ENCODE measurements at places on chromosomes 4 and X. TPM values are rescaled to one million over a fixed set of nuclear protein-coding genes. Genes with fewer than 3 reads are reported as not detected.

Gene EPHA5
- 6.0 TPM for total RNA-seq

Gene FANCB
- 17.4 TPM for total RNA-seq

Gene P2RY10
- not detected for total RNA-seq

Gene VCX3B
- total RNA-seq: not detected

Gene CUL4B
- total RNA-seq: 41.8 TPM

Gene XK
- 0.74 TPM for total RNA-seq

Gene MAGEB10
- total RNA-seq: not detected

Gene L1CAM
- total RNA-seq: 0.64 TPM

Gene TASL
- total RNA-seq: not detected

Gene HSFX2
- not detected for total RNA-seq

GRCh38 chrX:107738272-107738671 lies 37.3 kb downstream of the TSC22D3 start:
- no peak for DNase-seq

DNA sequence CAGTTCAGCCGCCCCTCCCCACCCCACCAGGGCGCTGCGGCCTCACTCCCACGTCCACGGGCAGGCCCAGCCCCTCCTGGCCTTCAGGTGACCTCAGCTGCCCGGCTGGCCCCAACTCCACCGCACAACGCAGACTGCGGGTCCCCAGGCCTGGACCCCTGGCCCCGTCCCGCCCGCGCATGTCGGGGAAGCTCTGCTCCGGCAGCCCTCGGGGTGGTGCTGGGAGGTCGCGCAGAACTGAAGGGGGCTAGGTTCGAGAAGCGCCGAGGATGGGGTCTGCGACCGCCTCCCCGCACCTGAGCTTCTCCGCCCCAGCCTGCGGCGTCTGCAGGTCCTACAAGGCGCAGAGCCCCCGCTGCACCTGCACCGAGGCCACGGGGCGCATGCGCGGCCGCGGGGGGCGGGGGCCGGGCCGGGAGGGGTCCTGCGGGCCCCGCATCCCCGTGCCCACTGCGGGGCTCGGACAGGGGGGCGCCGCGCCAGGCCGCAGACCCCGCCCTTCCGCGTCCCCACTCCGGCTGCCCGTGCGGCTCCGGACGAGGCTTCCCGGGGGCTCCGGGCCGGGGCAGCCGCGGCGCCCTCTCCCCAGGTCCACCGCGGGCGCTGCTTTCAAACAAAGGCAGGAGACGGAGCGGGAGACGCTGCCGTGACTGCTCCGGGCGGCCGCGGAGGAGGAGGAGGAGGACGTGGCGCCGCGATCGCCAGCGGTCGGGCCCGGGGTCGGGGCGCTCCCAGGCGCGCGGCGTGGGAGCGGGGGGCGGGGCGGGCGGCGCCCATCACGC lies 672 bp upstream of the NAT8L start:
- DNase-seq: no peak

DNA sequence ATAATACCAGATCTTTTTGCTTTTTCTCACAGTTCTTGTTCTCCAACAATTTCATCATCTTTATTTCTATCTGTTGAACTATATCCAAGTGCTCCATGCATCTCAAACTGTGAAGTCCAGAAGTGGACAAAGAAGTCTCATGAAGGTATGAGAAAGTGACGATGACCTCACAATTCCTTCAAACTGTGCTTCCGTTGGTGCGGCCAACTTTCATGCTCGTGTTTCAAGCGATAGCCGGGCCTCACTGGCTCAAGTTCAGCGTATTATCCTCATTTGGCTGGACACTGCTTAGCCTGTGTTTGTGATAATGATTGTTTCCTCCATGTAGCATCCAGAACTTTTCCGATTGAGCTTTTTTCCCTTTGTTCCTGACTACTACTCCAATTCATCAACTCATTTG lies 143.1 kb downstream of the PALLD start:
- DNase-seq: no peak

DNA sequence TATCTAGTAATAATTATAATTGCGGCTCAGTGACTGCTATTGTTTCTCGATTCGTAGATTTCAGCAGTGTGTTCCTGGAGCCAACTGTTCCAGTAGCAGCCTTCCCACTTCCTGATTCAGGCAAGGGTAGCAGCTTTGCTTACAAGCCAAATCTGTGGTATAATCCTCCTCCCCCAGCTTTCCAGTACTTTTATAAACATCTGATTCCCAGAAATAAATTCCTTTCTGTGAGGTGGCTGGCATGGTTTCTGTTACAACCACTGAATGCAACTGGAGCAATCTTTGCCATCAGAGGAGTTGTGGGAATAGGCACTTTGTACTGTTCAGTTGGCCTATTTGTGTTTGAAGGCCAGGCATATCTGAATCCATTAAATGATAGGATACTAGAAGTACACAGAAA lies 80.0 kb downstream of the GLRA3 start:
- DNase-seq: no peak

- DNase-seq: no peak
These were observed 146.3 kb upstream of the RPS6KA3 start for GRCh38 chrX:20412871-20413486.

DNA sequence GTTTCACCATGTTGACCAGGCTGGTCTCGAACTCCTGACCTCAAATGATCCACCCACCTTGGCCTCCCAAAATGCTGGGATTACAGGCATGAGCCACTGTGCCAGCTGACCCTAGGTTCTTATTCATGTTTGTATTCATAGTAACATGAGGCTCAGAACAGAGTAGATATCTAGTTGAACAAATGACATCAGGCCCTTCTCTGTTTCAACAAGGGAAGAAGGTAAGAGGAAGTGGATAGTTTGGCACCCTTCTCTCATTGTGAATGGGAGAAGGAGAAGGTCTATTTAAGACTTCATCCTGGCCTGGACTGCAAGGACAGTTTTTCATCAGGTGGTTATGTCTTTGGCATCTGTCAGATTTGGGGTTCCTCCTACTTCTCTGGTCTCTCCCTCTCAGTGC lies 13.8 kb downstream of the GJB1 start:
- no peak for DNase-seq

DNA sequence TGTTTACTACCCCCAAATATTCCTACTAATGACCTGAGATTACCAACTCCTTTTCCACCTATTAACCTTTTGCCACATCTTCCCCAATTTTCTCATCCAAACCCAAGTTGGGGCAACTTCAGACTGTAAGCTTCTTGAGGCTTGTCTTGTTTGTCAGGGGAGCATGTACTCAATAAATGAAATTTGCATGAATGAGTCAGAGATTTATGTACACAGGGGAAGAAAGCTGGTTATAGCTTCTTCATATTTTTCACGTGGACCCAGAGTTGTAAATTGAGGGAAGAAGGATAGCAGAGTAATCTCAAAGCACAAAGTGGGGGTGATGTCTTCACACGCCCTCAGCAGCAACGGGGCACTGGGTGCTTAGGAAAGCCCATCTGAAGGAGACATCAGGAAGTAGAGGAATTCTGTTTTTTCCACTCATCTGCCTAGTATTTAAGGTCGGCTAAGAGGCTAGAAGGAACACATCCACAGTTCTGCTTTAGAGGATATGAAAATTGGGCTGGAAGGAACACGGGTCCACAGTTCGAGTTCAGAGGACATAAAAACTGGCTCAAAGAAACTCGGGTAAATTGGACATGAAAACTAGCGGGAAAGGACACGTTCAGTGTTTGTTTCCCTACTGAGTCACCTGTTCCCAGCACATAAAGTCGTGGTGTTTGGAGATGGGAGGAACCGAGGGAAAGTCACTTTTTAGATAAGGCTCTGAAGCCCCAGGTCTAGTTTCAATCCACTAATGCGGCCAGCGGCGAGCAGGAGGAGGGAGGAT lies 696 bp upstream of the CA5B start:
- no peak for DNase-seq

- DNase-seq: no peak
These were observed 9.2 kb upstream of the IQSEC2 start for GRCh38 chrX:53290441-53291041.

- peak; percentile 65 for DNase-seq
These were observed at the start of gene APELA for GRCh38 chr4:164876700-164877324. Gene APELA (plus strand): TSS chr4:164877178. CDS start chr4:164877332, 154 bp downstream.

- no peak for DNase-seq
These were observed 6.7 kb upstream of the FHIP1A start for GRCh38 chr4:151402145-151402865.

DNA sequence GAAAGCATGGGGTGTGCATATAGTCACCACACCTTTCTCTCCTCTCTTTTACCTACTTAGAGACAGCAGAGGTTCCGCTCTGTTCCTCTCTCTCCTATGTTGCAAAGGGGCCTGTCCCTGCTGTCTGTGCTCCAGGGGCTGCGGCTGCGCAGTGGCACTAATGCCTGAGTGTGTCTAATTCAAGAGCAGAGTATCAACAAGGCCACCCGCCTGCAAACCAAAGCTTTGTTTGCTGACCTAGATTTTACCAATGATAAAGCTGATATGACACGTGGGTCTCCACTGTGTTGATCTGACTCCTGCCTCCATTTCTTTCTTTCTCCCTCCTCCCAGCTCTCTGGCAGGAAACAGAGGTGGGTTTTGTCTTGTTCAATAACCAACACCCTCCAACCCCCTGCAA lies 74.9 kb downstream of the NSG1 start:
- DNase-seq: no peak

- no peak for DNase-seq
These were observed 18.6 kb upstream of the CLNK start for GRCh38 chr4:10703156-10703555.

DNA sequence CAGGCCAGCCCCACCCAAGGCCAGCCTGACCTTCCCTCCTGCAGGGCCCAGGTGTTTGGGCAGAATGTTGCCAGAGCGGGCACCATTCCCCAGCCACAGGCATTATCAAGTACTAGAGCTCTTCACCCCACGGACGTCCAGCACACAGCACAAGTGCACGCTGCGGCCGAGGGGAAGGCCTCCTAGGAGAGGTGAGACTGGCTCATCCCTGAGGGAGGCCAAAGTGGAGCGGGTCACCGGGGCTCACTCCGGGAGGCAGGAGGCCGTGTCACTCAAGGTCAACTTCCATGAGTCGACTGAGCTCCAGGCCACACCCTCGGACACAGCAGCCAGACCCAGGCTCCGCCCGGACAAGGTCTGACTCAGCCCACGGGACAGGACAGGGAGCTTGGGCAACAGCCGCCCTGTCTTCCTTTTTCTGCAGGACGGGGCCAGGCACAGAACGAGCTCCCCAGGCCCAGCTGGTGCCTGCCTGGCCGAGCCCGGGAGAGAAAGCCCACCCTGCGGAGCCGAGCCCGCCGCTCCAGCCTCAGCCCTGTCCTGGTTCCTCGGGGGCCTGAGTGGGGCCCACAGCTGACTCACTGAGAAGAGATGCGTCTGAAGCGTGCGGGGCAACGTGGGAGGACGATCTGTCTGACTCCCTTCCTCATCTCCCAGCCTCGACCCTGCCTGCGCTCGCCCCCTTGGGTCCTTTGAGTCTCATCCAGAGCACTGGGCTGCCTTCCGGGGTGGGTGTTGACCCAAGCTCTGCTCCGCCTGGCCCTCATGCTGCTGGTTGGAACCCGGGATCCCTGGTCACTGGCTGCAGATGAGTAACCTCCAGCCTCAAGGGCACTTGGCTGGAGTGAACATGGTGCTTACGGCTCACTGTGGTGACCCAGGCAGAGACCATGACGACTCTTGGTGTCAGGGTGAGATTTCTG lies 1.6 kb downstream of the SLC49A3 start:
- DNase-seq: no peak

- no peak for DNase-seq
These were observed 691.0 kb downstream of the GRID2 start for GRCh38 chr4:92994727-92995126.
